ENCODE measurements at places on chromosomes 4 and X.

GRCh38 chrX:11530621-11531020 is 135.1 kb downstream of the ARHGAP6 start:
- DNase-seq, result no peak

DNA sequence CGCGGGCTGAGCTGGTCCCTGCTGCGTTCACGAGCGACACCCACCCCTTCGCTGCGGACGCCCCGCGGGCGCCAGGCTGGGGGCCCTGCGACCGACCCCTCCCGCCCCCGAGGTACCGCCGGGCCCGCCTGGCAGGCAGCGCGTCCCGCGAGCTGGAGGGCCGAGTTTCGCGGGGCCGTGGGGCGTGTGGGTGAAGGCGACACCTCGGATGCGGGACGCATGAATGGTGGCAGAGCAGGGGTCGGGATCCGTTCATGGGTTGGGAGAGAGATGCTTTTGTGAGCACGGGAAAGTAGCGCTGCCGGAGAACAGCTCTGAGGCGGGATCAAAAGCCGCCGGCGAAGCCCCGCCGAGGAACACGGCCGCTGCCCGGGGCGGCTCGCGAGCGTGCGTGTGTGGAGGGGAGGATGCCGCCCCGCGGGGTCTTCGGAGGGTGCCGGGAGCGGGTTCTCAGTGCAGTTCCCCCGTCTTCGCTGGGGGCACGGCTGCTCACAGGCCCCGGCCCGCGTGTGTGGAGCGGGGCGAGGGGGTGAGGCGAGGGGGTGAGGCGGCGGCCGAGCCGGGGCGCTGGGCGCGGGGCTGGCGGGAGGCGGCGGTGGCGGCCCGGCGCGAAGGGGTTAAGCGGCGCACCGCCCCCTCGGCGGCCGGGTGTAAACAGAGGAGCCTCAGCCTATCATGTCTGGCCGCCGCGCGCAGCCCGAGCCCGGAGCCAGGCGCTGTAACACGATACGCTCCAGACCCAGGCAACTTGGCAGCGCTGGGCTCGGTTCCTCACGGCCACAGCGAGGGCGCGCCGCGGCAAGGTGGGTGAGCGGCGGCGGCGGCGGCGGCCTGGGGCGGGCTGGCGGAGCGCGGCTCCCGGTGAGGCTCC is 205.3 kb downstream of the TENM3 start:
- no peak for DNase-seq

GRCh38 chrX:72046447-72046846 is 85.3 kb downstream of the RTL5 start:
- DNase-seq, result no peak

GRCh38 chr4:94715726-94716125 is 42.0 kb upstream of the BMPR1B start:
- no peak for DNase-seq

DNA sequence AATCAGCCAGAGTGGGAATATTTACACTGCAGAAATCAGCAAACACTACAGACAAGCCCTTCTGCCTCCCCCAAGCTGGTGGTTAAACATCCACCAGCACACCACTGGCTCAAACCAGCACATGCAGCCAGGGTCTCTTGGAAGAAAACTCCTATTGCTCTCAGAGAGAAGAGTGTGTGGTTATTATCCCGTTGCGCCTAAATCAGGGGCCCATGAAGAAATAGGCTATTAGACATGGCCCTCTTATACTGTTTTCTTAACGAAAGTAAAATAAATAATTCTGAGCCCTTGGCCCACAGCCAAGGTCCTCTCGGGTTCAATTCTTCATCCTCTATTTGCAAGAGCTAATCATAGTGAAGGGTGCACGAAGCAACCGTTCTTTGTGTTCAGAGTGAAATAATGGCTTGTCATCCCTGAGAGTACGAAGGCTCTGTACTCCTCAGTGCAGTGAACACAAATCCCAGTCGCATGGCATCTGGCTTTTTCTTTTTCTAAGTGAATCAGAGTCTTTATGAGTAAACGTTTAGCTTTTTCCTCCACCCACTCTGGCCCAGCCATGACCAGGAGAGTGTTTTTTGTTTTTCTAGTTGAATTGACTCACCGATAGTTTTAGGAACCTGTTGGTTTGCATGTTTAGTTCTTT is 33.4 kb upstream of the RBM47 start:
- no peak for DNase-seq
